Mesenteric fat pad (tissue), 1 donor: ENCODE measurements at places on chromosomes 13 and 19. TPM values are rescaled to one million over a fixed set of nuclear protein-coding genes. Genes with fewer than 3 reads are reported as not detected.

CD22 gene
- 1.3 TPM for total RNA-seq

ZNF606 gene
- 7.9 TPM for total RNA-seq

ZNF738 gene
- 2.4 TPM for total RNA-seq

GRCh38 chr13:38386421-38386820, 36.8 kb downstream of the UFM1 start:
- no peak for DNase-seq

DNA sequence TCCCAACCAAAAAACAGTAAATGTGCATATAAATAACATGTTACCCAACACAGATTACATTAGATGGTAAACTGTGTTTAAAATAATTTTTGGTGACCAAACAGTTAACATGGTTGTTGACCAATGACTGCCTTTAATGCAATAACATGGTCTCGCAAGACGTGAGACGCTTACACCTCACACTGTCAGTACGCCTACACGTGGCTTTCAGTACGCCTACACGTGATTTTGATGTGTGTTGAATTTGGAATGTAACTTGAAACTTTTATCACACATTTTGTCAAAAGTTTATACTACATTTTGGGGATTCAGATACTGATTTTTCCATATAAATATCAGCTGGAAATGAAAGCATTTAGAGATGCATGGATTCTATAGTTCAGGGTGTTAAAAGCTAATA, 32.0 kb downstream of the SLC7A9 start:
- no peak for DNase-seq

DNA sequence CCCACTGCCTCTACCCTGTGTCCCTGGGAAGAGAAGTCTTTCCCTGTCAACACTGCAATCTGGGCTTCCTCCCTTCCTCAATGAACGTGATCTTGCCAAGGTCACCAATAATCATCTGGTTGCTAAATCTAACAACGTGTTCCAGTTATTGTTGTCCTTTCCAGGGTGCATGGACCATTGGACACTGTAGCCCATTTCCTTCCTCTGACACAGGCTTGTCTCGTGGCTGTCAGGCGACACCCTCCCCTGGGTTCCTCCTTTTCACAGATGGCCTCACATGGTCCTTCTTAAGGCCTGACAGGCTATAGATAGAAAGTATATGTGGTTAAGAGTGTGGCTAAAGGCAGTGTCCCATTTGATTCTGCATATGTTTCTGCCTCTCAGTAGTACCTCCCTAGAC, 67.7 kb upstream of the STARD13 start:
- no peak for DNase-seq

DNA sequence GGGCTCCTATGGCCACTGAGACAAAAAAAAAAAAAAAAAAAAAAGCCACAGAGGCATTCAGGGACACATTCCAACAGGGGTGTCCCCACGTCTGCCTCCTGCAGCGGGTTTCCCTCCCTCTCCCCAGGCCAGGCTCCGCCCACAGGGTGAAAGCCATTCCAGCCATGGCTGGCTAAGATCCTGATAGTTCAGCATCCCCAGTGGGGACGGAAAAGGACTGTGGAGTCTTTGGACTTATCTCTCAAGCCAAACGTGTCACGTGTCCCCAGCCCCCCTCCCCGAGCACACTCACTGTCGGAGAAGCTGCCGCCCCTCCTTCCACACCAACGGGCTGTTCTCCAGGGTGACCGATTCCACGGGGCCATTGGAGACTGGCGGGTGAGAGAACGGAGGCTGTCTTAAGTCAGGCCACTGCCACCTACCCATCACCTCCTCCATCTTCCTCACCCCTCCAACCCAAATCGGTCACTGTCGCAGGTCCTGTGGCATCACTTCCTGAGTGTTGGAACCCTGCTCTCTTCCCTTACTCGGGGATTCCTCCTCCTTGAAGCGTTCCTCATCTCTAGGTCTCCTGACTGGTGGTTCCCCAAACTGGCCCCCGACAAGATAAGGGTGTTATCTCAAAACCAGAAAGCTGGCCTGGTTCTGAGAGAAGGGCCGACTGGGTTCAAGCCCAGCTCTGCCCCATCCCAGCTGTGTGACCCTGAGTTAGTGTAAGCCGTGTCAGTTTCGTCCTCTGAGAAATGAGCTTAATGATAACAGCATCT, 9.1 kb upstream of the FKRP start:
- no peak for DNase-seq
